ENCODE measurements at places on chromosomes 3 and 15.

GRCh38 chr15:31077941-31078340, 23.6 kb downstream of the TRPM1 start:
- no peak for DNase-seq

DNA sequence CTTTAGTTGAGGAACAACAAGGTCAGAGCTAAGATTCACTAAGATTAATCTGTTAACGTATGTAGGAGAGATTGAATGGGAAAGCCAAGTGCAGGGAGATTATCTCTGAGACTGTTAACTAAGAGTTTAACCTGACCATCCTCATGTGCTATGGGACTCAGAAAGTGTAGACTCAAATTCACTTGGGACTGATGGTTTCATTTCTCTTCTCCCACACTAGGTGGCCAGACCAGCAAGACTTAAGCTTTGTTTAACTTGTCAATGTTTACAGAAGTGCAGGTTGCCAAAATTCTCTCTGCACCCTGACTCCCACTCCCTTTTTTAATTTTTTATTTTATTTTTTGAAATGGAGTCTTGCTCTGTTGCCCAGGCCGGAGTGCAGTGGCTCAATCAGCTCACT, 6.3 kb upstream of the HEXA start:
- no peak for DNase-seq

GRCh38 chr15:101042320-101042719, 123.2 kb downstream of the LRRK1 start:
- DNase-seq: no peak

- no peak for DNase-seq
Measured at GRCh38 chr3:147890114-147890513, 480.9 kb downstream of the ZIC1 start.

GRCh38 chr3:141045849-141046248, 5.3 kb upstream of the SPSB4 start:
- DNase-seq: no peak

- DNase-seq: no peak
Measured at GRCh38 chr3:124451630-124452317, 278.5 kb upstream of the UMPS start.

GRCh38 chr15:69244798-69245197, 53.9 kb upstream of the PAQR5 start:
- no peak for DNase-seq

DNA sequence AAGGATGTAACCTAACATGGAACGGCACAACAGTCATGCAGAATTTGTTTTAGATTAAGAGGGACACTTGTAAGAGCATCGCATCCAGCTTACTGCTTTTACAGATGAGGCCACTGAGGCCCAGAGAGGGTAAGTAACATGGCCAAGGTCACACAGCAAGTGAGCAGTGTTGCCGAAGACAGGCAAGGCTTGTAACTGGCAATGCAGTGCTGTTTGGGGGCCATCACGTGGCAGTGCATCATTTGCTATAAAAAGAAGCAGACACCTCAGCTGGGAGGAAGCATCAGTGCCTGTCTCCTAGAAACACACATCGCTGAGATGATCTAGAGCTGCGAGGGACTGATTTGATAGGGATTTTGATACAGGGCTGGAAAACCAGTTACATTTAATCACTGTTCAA, 108.2 kb upstream of the PROK2 start:
- DNase-seq: no peak

DNA sequence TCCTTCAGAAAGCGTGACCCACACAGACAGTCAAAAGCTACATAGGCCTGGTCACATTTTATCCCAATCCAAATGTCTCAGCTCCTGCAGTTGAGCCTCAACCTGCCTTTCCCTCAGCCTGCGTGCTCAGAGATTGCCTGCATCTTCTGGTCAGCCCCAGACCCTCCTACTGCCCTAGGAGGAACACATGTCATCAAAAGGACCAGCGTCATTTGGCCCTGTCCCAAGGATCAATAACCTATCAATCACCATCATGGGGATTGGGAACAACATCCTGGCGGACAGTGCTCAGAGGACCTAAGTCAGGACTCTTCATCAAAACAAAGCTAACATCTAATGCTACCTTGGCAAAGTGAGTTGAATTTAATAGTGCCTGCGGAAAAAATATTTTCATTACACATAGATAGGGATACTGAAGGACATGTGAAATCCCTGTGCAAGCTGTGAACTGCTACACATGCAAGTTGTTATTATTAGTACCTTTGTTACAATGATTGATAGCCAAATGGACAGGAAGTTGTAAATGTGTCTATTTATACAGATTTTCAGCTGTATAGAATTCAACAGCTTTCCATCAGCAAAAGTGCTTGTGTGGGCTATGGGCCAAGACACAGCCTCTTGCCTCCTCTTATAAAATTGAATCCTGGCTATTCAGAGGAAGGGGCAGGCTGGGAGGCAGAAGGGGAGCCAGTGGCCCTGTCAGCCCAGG, 47.7 kb downstream of the UMPS start:
- DNase-seq: no peak

Measured in T-helper 1 cell (primary cell).